T47D (cell line): ENCODE measurements at places on chromosomes 2 and 18.

- DNase-seq = no peak
Observed at GRCh38 chr2:63378589-63378988, 209.7 kb downstream of the WDPCP start.

DNA sequence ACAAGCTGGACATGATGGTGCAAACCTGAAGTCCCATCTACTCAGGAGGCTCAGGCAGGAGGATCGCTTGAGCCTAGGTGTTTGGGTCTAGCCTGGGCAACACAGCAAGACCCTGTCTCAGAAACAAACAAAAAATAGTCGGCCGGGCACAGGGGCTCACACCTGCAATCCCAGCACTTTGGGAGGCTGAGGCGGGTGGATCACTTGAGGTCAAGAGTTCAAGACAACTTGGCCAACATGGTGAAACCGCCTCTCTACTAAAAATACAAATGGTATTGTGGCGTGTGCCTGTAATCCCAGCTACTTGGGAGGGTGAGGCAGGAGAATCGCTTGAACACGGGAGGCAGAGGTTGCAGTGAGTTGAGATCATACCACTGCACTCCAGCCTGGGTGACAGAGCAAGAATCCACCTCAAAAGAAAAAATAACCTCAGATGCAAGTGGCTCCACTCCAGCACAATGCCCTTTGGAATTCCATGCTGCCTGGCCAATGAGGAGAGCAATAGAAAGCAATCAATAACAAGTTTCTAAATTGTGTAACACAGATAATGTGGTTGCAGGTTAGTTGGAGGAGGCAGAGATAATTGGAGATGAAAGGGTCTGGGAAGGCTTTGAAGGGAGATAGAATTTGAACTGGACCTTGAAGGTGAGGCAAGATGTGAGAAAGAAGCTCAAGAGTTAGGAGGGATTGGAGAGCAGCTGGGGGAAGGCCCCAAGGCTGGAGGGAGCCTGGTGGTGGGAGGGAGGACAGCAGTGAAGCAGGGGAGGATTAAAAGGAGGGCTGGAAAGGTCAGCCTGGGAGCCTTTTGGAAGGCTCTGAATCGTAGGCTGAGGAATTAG is 6.0 kb downstream of the TTC31 start:
- no peak for DNase-seq

GRCh38 chr2:58101500-58101899 is 54.9 kb downstream of the VRK2 start:
- DNase-seq = no peak

- DNase-seq = no peak
Observed at GRCh38 chr2:54681416-54681815, 42.0 kb upstream of the EML6 start.

- DNase-seq = no peak
Observed at GRCh38 chr2:224670203-224670602, 46.0 kb downstream of the CCDC195 start.

DNA sequence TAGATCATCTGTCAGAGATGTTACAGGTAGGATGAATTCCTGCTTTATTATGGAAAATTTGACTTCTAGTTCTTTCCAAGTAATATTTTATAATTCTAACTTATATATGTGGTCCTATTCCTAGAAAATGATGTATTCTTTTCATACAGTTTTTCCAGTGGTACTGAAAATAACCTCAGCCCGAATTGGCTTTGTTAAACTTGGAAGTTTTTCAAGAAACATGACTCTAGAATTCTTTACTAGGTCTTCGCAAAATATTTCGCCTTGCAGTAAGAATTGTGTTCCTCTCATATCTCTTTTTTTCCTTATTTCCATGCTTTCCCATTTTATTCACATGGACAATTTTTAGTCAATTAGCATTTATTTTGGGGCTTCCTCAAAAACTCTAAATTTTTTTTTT is 60.5 kb downstream of the BMPR2 start:
- no peak for DNase-seq

DNA sequence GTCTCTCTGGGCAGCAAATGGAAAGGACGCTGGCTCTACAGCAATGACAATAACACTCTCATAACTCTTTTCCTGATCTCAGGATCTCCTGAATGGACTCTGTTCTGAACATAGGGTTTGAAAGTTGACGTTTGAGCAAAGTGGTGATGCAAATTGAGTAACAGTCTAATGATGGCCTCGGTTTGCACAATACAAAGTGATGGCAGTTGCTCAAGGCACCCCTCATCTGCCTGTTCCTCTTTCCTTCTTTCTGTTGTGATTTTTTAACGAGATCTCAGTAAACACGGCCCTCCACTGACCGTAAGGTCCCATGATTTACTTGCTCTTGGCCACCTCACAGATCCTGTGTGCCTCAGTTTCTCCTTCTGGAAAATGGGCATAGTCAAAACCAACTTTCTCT is 303.6 kb downstream of the SLC8A1 start:
- no peak for DNase-seq

DNA sequence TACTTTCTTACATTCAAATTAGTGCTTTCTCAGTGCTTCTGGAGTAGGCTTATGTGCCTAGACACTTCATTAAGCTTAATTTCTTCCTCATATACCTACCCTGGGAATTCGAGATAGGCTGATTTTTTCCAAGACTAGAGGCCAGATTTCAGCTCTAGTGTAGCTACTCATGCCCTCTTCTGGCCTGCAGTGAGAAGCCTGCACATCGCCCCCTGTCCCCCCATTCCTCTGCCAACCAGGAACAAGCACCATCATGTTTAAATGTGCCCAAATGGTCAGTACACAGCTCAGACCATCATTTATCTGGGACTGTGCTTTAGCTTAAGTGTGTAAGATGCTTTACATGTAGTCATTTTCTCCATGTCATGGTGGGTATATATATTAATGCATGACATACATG is 1218.8 kb upstream of the LRRTM1 start:
- no peak for DNase-seq

- no peak for DNase-seq
Observed at GRCh38 chr18:5207471-5208150, 10.6 kb upstream of the AKAIN1 start.

DNA sequence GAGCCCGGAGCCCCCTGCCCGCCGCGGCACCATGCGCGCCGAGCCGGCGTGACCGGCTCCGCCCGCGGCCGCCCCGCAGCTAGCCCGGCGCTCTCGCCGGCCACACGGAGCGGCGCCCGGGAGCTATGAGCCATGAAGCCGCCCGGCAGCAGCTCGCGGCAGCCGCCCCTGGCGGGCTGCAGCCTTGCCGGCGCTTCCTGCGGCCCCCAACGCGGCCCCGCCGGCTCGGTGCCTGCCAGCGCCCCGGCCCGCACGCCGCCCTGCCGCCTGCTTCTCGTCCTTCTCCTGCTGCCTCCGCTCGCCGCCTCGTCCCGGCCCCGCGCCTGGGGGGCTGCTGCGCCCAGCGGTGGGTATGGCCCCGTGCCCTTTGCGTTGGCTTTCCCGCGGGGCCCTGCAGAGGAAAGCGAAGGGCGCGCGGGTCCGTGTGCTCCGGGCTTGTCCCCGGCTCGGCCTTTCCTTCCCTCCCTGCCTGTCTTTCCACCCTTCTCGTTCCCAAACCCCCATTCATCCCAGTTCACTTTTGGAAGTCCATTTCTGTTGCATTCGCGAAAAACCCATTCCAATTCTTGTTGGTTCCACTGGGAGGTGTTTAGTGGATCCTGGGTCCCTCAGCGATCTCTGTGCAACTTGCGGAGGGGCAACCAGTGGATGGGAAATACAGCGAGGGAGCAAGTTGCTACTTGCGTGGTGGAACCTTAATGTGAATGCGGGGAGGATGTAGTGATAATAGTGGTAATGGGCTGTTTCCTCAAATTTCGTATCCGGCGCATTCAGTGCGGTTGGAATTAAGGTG is 599 bp downstream of the ADAM23 start:
- DNase-seq = no peak

GRCh38 chr18:34222307-34223163 is 2.2 kb downstream of the NOL4 start:
- peak; percentile 11 for DNase-seq

DNA sequence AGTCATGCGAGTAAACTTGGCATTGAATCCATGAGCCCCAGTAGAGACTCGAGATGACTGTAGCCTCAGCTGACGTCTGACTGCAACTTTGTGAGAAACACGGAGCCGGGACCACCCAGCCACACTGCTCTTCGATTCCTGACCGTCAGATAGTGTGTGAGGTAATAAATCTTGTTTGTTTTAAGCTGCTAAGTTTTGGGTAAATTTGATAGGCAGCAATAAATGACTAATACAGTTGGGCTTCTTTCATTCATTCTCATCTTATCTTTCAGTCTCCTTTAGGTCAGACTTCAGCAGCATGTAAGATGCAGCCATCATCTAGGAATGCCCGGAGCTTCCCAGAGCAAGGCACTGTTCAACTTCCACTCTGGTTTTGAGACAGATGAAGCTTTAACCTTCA is 8.0 kb upstream of the KLHL29 start:
- no peak for DNase-seq

DNA sequence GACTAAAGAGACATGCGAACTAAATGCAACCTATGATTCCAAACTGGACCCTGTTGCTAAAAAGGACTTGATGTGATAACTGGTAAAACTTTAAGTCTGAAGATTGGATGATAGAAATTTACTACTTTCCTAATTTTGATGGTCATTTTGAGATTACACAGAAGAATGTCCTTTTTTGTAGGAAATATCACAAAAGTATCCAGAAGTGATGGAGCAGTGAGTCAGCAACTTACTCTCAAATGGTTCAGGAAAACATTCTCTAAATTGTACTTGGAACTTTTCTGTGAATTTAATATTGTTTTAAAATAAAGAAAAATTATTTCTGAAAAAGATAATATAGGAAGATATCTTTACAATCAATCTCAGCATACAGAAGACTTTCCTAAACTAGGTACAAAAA is 19.9 kb downstream of the MBOAT2 start:
- no peak for DNase-seq

GRCh38 chr2:85368921-85369320 is 14.4 kb downstream of the ELMOD3 start:
- no peak for DNase-seq

DNA sequence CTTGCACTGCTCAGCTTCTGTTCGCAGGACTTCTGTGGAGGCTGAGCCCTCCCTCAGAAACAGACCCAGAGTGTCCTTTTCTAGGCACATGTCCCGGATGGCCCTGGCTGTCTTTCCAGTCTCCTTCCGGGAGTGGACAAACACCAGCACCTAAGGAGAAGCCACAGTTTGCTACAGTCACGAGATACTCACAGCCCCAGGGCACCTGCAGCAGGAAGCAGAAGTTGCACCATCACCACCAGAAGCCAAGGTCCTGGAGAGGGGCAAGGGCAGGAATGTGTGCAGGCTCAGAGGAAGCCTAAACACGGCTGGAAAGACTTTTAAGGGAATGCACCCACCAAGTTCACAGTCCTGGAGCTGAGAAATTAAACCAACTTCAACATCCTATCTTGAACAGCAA is 13.6 kb downstream of the SNRNP200 start:
- peak; percentile 65 for DNase-seq

GRCh38 chr2:29000481-29000880 is 19.4 kb downstream of the TOGARAM2 start:
- DNase-seq = no peak

DNA sequence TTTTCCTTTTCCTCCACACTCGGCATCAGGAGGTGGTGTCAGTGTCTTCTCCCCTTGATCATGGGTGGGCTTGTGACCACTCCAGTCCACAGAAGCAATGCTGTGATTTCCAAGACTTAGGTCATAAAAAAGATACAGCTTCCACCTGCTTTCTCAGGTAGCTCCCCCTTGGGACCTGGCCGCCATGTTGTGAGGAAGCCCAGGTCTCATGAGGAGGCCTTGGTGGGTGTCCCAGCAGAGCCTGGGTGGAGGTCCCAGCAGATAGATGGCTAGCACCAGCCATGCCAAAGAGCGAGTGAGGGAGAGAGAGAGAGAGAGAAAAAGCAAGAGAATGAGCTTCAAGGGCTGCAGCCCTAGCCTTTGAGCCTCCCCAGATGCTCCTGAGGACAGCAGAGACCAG is 16.0 kb downstream of the SLC66A2 start:
- DNase-seq = no peak

GRCh38 chr18:49646873-49647272 is 85.0 kb downstream of the LIPG start:
- DNase-seq = no peak
